ENCODE measurements at places on chromosomes 16 and 17.

DNA sequence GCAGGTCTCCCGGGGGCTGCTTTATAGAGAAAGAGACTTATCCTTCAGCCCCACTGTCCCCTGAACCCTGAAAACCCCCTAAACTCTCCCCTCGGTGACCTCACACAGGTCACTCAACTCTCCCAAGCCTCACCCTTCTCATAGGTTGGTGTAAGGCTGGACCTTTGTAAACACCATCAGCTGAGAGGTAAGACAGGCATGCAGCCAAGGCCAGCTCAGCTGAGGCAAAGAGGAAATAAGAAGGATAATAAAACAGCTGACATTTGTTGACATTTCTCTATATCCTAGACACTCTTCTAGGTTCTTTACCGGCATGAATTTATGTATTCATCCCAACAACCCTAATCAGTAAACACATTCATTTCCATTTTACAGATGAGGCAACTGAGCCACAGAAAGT, 134.3 kb downstream of the CCT6B start:
- no peak for DNase-seq

DNA sequence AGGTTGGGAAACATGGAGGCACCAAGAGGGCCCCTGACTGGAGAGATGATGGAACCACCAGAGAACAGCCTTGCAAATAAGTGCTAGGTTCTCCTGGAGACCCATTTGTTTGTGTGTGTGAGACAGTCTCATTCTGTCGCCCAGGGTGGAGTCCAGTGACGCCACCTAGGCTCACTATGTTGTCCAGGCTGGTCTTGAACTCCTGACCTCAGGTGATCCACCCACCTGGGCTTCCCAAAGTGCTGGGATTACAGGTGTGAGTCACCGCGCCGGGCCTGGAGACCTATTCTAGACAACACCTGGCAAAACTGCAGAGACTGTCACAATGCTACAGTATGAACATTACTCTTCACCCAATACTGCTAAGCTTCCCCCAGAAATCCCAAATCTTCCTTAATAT, 1.5 kb downstream of the NPLOC4 start:
- no peak for DNase-seq

DNA sequence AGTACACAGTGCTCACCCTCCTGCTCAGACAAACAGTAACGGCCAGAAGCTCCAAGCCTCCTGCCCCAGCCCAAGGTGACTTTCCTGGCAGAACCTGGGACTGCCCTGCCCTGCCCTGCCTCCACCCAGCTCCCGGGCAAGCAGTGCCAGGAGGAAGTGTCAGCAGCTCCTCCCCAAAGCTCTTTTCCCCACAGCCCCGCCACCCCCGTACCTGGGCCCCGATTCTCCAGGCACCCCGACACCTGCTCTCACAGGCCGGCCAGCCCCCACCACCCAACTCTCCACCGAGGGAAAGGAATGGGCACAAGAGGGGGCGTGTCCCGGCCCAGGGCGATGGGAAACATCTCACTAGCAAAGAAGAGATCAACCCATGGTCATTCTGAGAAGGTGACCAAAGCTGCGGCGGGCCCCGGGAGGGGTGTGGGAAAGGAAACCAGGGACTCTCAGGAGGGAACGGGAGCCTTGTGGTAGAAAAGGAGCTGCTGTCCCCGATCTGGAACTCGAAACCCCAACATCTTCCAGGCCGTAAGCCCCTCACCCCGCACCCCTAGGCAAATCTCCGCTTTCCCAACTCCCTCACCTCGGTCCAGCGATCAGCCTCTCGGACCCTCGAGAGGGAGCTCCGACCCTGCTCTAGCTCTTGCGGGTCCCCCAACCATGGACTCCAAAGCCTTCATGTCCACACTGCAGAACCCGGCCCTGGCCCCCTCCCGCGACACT, 1.2 kb downstream of the BCAR1 start:
- DNase-seq = no peak

DNA sequence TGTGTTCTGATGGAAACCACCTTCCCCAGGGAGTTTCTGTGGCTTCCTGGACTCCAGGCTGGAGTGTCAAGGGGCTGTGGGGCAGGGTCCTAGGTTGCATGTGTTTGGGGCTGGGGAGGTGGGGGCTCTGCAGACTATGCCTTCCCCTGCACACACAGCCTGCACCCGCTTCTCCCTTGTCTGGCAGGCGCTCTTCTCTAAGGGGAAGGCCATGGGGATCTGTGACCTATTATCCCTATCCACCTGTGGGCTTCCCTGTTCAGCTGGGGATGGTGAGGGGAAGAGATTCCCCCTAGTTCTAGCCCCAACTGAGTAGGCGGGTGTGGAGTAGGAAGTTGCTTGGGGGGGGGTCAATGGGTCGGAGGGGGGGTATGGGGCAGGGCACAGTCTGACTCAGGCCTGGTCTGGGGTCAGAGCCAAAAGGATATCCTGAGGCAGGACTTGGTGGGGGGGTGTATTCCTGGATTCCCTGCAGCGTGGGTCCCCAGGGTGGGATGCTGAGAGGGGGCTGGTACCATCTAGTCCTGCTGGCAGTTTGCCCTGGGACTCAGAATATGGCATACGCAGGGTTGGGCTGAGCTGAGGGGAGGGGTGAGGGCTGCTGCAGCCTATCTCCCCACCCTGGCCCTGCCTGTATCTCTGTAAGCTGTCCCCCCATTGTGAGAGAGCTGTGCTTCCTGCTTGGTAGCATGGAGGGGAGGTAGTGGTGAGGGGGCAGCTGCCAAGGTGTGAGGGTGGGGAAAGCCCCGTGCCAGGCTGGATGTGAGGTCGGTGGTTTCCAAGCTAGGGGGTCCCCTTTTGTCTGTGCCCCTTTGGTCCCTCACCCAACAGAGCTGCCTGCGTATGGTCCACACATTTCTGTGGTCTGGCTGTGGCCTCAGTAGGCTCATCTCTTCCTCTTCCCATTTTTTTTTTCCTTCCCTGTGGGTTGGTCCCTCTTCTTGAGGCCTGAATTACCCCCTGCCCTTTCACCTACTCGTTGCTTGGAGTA, 14.7 kb downstream of the RARA start:
- DNase-seq = no peak

DNA sequence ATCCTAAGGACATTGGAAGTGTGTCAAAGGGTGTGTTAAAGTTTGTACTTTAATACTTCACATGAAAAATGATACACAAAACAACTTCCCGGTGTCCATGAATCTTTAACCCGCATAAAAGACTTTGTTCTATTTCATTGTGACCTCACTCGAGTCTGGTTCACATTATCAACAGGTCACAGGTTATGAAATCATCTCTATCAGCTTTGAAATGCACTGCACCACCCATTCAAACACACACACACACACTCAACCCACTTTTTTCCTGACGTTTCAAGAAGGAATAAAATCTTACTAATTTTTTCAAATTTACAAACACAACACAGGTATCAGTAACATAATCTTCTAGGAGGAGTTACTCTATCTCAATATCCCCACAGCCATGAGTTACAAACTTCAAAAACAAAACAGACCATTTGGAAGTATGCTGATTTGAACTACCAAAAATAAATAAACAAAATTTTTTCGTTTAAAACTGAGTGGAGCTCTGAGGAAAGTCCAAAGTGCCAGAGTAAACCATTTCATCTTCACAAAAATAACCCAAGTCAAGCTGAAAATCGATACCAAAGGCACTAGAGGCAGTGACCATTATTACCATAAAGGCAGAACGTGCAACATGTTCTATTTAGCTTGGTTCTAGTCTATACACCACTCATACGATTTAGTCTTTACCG, 2.7 kb downstream of the ACOX1 start:
- DNase-seq = no peak

GRCh38 chr17:77881545-77881944, 77.0 kb upstream of the TNRC6C start:
- no peak for DNase-seq

GRCh38 chr17:16999931-17000625, 28.2 kb upstream of the TNFRSF13B start:
- DNase-seq = no peak

DNA sequence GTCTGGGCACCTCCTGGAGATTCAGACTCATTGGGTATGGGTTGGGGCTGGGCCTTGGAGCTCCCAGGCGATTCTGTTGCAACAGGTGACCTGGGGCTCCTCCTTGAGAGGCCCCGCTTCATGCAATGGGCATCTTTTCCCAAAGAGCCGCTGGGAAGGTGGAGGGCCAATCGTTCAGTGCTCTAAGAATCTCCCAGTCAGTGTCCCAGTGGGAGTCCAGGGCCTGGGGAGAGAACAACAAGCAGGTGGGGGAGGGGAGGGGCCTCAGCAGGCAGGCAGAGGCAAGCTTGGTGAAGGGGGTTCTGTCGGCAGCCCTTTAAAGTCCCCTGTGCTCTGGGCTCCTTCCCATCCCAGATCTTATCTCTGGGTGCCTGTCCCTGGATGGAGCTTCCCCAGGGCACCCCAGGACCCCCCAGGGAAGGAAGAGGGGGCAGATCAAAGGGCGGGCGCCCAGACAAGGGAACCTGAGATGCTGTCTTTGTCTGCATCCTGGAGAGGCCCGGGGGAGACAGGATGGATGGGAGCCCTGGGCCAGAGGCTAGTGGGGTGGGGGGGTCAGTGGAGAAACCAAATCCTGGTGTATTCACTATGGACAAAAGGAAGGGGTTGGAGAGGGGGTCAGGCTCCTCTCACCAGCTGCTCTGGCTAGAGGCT, 30.5 kb upstream of the NXPH3 start:
- no peak for DNase-seq

GRCh38 chr17:333626-334396, 18.8 kb downstream of the RPH3AL start:
- no peak for DNase-seq

DNA sequence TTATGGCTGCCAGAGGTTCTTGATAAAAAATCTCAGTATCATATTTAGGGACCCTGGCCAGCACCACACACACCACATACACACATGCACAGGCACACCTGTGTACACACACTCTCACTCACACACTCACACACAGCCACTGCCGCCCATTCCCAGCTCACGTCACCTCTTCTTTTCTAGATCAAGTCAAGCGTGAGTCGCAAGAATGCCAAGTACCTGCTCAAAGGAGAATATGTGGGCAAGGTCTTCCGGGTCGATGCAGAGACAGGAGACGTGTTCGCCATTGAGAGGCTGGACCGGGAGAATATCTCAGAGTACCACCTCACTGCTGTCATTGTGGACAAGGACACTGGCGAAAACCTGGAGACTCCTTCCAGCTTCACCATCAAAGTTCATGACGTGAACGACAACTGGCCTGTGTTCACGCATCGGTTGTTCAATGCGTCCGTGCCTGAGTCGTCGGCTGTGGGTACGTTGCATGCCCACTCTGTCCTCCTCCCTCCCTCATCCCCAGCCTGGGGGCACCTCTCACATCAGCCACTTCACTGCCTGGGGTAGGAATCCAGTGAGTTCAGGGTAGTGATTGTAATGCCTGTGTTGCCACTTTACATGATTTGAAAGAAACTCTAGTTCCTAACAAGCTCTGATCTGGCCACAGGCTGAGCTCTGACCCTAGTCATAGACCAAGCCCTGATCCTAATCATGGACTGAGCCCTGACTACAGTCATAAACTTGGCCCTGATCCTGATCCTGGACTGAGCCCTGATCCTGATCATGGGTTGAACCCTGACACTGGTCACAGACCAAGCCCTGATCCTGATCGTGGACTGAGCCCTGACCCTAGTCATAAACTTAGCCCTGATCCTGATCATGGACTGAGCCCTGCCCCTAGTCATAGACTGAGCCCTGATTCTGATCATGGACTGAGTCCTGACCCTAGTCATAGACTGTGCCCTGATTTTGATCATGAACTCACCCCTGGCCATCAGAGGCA, 20.4 kb downstream of the CDH5 start:
- DNase-seq = no peak

DNA sequence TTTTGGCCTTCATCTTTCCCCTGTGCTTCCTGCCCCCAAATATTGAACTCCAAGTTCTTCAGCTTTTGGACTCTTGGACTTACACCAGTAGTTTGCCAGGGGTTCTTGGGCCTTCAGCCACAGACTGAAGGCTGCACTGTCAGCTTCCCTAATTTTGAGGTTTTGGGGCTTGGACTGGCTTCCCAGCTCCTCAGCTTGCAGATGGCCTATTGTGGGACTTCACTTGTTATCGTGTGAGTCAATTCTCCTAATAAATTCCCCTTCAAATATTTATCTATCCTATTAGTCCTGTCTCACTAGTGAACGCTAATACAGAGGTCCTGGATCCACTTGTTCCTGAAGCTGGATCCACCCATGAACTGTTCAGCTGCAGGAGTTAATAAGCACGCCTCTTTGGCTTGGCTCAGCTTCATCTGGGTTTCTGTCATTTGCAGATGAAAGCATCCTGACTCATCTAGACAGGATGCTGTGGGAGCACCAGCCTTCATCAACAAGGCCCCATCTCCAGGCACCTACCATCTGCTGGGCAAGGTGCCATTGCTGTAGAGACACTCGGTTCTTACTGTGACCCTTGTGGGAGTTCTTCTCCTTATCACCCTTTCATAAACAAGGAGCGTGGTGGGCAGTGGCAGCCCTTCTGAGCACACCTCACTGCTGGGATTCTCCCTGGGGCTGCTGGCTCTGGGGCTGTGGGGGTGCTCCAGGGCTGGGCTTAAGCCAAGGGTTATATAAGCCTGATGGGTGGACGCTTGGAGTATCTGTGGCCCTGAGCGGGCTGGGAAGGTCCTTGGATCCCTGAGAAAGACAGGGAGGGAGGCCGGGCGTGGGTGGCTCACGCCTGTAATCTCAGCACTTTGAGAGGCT, 23.1 kb downstream of the LAT start:
- DNase-seq = no peak

DNA sequence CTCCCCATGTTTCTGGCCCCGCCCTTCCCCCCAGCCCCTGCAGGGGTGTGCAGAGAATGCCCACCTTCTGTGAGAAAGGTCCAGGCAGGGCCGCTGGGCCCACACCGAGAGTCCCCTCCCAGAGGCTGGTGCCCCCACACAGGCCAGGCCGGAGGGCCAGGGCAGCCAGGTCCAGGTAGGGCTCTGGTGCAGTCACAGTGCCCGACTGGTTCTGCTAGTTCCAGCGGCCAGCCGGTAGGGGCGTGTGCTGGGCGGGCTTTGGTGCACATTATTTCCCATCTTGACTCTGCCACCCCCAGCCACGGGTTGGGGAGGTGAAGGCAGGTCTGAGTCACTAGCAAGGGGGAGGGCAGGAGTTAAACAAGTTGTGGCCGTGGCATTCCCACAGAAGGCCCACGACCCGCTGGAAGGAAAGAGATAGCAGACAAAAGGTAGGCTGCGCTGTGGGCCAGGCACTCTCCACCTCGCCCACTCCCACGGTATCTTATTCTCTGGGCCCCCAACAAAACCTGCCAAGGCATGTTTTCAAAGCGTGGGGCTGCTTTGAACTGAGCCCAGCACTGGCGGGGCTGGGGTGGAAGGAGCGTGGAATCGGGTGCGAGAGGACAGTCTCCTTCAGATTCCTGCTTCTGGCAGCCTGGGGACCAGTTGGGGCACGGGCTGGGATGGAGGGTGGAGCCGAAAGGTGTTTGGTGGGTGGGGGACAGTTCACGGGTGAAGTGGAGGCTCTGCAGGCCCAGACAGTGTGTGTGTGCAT, 1.9 kb downstream of the EPN3 start:
- no peak for DNase-seq

DNA sequence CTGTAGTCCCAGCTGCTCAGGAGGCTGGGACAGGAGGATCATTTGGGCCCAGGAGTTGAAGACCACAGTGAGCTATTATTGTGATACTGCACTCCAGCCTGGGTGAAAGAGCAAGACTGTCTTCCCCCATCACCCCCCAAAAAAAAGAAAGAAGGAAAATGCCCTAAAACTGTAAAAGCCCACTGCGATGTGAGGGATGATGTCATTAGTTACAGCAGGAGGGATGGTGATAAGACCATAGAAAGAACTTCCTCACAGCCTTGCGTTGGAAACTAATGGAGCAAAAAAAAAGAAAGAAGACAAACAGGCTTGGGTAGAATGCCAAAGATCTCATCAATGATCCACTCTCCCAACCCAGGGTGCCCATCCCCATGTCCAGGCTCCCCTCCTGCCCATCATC, 18.7 kb downstream of the ZNF385C start:
- no peak for DNase-seq
